Smooth muscle cell of trachea (primary cell): ENCODE measurements at places on chromosomes 11 and 22. TPM values are rescaled to one million over a fixed set of nuclear protein-coding genes. Genes with fewer than 3 reads are reported as not detected.

SLCO2B1 gene
- under 0.01 TPM in 1 of 2 replicates, not detected in the other for total RNA-seq

SLC5A4 gene
- under 0.01 TPM in 1 of 2 replicates, not detected in the other for total RNA-seq

BSX gene
- total RNA-seq: not detected in 2 replicates

OR51L1 gene
- not detected in 2 replicates for total RNA-seq

TIGD3 gene
- under 0.01 TPM in 1 of 2 replicates, not detected in the other for total RNA-seq

ZNF215 gene
- total RNA-seq: 2.3 and 6.5 TPM in 2 replicates

ZNF214 gene
- 5.1 and 9.9 TPM in 2 replicates for total RNA-seq
